ENCODE measurements at places on chromosomes 5 and 9.

GRCh38 chr9:84815554-84815953 is 146.0 kb downstream of the NTRK2 start:
- no peak for DNase-seq

GRCh38 chr5:14252793-14253192 is 109.7 kb downstream of the TRIO start:
- DNase-seq = no peak

DNA sequence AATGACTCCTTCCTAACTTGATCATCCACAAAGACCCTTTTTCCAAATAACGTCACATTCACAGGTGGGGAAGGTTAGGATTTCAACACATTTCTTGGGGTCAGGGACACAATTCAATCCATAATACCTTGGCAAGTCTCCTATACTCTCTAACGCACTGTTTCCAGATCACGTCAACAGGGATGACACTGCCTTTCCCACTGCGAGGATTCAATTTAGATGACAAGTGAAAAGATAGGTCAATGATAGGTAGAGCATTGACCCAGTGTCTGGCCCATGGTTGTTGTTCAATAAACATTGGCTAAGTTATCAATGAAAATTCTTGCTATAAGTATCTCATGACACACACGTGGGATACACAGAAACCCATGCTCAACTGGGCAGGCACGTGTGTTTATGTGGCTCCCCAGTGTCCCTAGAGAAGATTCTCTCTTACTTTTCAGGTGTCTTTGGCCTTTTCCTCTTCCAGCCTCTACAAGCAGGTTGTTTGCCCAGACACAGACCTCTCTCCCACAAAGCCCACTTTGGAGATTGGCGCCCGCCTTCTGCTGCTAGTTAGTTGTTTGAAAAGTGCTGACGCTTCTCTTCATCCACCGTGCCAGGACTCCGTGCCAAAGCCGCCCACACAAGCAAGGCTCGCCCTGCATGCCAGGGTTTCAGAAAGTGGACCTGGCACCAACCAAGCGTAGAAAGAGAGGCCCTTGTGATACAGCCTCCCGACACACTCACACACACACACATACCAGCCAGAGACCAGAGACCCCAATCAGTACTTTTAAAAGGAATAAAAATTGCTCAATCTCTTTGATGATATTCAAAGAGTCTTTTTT is 594.5 kb downstream of the BNC2 start:
- DNase-seq = no peak

DNA sequence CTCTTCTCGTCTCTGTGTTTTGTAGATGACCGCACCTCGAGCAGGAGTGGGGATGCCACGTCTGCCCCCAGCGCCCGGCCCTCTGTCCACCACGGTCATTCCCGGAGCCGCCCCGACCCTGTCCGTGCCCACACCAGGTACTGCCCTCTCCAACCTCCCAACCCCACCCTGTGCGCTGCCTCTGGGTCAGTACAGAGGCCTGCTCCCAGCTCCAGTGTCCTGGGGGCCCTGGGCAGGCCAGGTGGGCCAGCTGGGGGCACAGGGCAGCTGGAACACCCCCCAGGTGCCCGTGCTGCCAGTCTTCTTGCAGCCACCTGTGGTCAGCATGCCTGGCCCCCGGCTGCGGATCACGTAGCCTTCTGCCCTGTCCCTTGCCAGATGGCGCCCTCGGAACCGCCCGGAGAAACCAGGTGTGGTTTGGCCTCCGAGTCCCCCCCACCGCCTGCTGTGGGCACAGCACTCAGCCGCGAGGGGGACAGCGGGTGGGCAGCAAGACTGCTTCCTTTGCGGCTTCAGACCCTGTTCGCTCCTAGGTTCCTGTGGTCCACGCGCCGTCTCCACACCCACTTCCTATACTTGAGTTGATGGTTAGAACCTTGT is 133.7 kb downstream of the WNK2 start:
- no peak for DNase-seq

GRCh38 chr9:133606708-133607025 is 2.5 kb downstream of the FAM163B start:
- no peak for DNase-seq

All from activated CD4-positive, alpha-beta T cell treated with anti-CD3 and anti-CD28 coated beads, Interleukin-2, amount 50 U/mL, for 1 hour (primary cell).